ENCODE measurements at places on chromosomes 16 and 17.

- DNase-seq, result no peak
These were observed 12.2 kb upstream of the AKTIP start for GRCh38 chr16:53515259-53515658.

DNA sequence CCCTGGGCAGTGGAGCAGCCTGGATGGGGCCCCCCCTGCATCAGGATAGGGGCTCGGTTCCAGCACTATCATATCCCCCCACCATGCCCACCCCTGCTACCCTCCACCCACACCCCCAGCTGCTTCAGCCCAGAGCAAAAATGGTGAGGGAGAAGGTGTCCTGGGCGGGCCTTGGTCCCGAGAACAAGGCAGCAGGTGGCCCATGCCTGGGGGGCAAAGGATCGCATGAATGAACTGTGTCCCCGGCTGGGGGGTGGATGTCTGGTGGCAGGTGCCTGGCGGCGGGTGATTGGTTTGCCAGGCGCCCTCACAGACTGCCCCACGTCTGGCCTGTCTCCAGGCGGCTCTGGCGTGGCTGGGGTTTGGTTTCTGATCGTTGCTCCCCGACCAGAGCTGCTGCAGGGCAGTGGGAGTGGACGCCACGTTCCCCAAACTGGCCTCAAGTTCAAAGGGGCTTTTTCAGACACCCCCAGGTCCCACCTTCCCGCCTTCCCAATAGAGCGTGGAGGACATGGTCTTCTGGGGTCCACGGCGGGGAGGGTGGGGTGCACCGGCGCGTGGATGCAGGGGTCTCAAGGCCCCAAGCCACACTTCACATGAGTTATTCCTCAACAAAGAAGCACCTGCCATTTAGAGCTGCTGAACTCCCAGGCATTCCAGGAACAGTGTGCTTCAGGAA is 12.6 kb downstream of the UTS2R start:
- DNase-seq, result no peak

DNA sequence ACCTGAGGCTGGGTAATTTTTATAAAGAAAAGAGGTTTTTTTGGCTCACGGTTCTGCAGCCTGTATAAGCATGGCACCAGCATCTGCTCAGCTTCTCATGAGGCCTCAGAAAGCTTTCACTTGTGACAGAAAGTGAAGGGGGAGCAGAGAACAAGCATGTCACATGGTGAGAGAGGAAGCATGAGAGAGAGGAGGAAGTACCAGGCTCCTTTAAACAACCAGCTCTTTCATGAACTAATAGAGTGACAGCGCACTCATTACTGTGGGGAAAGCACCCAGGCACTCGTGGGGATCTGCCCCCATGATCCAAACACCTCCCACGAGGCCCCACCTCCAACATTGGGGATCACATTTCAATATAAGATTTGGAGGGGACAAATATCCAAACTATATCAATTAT is 86.8 kb downstream of the USP32 start:
- peak; percentile 19 for DNase-seq

DNA sequence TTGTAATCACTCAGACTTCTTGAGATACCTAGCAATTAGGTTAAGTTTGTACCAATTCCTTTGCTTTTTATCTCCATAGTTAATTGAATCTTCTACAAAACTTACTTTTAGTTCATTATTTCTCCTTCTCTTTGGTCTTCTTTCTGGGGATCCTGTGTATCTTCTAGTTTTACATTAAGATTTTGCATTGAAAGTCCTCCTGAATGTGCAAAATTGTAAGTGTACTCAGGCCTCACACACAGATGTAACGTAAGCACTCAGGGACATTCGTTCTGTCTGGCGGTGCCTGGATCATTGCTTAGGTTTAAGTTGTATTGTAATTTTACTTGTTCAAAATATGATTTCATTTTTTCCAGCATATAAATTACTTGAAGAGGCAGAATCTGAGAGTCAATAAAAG is 222.6 kb upstream of the CPHXL start:
- no peak for DNase-seq

DNA sequence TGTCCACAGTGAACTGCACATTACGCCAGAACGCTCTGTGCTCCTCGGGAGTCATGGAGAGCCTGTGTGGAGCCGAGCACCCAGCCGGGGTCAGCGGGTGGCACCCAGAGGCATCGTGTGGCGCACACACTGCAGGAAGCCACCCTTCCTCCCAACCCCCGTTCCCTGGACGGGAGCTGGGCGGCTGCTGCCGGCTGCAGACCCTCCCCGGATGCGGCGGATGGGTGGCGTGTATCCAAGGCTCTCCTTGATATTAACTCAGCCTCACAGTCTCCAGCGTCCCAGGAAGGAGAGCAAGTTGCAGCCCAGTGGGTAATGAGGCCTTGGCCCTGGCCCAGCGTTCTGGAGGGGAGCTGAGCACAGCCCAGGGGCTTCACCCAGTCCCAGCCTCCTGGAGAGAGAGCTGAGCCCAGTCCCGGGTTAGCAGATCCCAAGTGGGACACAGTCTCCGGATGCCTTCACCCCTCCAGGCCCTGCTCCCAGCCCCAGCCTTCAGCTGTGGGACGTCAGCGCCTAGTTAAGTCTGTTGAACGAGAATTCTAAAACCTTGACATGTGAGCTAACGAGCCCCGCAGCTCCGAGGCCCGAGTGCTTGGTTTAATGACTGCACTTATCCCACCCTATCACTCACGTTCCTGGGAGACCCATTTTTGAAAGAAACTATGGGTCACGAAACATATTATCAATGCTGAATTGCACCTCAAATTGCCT is 86.6 kb downstream of the TBC1D16 start:
- no peak for DNase-seq

DNA sequence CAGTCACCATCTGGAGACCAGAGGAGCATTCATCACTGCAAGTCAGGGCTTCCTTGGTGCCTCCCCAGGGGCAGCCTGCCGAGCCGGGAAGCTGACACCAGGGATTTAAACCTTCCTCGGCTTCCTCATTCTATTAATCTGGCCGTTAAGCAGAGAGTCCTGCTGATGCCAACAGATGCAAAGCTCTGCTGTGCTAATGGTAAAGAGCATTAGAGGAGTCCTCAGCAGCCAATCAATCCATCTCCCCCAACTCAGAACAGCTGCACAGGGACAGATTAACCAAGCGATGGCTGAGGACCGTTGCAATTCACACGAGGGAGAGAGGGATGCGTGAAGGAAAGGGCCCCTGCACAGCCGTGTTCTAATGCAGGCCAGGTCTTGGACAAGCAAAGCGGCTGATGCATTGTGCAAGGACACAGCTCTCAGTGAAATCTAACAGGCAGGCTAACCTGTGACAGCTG is 116.6 kb downstream of the XYLT1 start:
- DNase-seq, result no peak

Measured in CD4-positive, alpha-beta T cell treated with Interleukin-6 at 100 ng/mL for 8 hours (primary cell).